ENCODE measurements at places on chromosomes 3 and 15.

GRCh38 chr3:189862385-189862998, 231.3 kb downstream of the TP63 start:
- no peak for DNase-seq
- H3K4me1 ChIP-seq, result no peaks in the 10 kb centered on the region
- no peaks in the 10 kb centered on the region for H3K36me3 ChIP-seq
- H3K27me3 ChIP-seq, result peaks cover 2% of the 10 kb centered on the region

- H3K4me3 ChIP-seq, result no peak overlapping the region
- no peaks in the 10 kb centered on the region for H3K4me1 ChIP-seq
- H3K36me3 ChIP-seq, result no peaks in the 10 kb centered on the region
- DNase-seq, result peak; percentile 22
Observed at GRCh38 chr3:132006605-132007204, 28.1 kb downstream of the CPNE4 start.

DNA sequence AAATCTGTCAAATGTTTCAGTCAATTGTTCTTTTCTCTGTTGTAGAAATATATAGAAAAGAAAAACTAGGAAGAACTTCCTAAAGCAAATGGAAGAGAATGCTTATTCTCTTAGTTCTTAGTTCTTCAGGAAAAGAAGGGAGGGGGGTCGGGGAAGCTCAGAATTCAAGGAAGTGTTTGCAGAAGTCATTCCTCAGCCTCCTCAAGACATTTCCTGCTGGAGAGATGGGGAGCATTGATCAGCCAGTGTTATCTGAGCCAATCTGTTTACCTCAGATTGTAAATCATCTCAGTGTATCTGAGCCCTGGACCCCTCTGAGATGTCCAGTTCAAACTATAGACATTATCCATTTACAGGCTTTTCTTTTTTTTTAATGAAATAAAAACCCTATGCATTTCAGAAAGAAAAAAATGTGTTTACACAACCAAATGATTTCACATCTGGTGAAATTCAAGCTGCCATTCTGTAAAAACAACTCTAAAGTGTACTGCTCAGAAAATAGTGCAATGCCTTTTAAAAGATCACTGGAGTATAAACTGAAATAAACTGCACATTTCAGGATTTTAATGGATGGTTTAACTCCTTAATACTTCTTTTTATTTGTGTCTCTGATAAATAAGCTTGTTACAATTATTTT, 460.7 kb downstream of the ROBO1 start:
- no peak overlapping the region for H3K27ac ChIP-seq
- no peak for DNase-seq
- H3K4me3 ChIP-seq, result no peak overlapping the region
- no peaks in the 10 kb centered on the region for H3K27me3 ChIP-seq
- no peaks in the 10 kb centered on the region for H3K4me1 ChIP-seq
- H3K36me3 ChIP-seq, result no peaks in the 10 kb centered on the region

GRCh38 chr15:90990446-90990845, 3.9 kb downstream of the PRC1 start:
- H3K27me3 ChIP-seq, result no peaks in the 10 kb centered on the region
- peaks cover 40% of the 10 kb centered on the region for H3K4me1 ChIP-seq
- no peaks in the 10 kb centered on the region for H3K36me3 ChIP-seq
- H3K4me3 ChIP-seq, result no peak overlapping the region

- peaks cover 1% of the 10 kb centered on the region for H3K36me3 ChIP-seq
- no peaks in the 10 kb centered on the region for H3K27me3 ChIP-seq
- peaks cover 29% of the 10 kb centered on the region for H3K4me1 ChIP-seq
- H3K27ac ChIP-seq, result no peak overlapping the region
Observed at GRCh38 chr3:20064796-20065564, 24.7 kb downstream of the KAT2B start.

GRCh38 chr3:188507244-188507720, 353.3 kb downstream of the LPP start:
- no peaks in the 10 kb centered on the region for H3K27me3 ChIP-seq
- H3K36me3 ChIP-seq, result no peaks in the 10 kb centered on the region
- no peaks in the 10 kb centered on the region for H3K4me1 ChIP-seq
- no peak overlapping the region for H3K4me3 ChIP-seq
- DNase-seq, result peak; percentile 8

GRCh38 chr15:57751177-57751800, 44.8 kb downstream of the POLR2M start:
- no peak overlapping the region for H3K4me3 ChIP-seq
- H3K4me1 ChIP-seq, result peaks cover 3% of the 10 kb centered on the region
- no peaks in the 10 kb centered on the region for H3K36me3 ChIP-seq
- H3K27ac ChIP-seq, result no peak overlapping the region
- no peak for DNase-seq

GRCh38 chr3:55369141-55369847, 117.8 kb downstream of the WNT5A start:
- H3K4me1 ChIP-seq, result no peaks in the 10 kb centered on the region
- no peaks in the 10 kb centered on the region for H3K36me3 ChIP-seq

- no peak for DNase-seq
- H3K4me1 ChIP-seq, result peaks cover 8% of the 10 kb centered on the region
- no peaks in the 10 kb centered on the region for H3K27me3 ChIP-seq
- H3K27ac ChIP-seq, result no peak overlapping the region
- H3K36me3 ChIP-seq, result peaks cover 4% of the 10 kb centered on the region
Observed at GRCh38 chr3:42177068-42177800, 86.1 kb downstream of the TRAK1 start.

GRCh38 chr3:130378677-130379191, 33.3 kb downstream of the COL6A5 start:
- H3K27ac ChIP-seq, result no peak overlapping the region
- DNase-seq, result no peak
- H3K36me3 ChIP-seq, result no peaks in the 10 kb centered on the region
- no peak overlapping the region for H3K4me3 ChIP-seq
- no peaks in the 10 kb centered on the region for H3K4me1 ChIP-seq

- no peak overlapping the region for H3K27ac ChIP-seq
- no peak for DNase-seq
- H3K27me3 ChIP-seq, result no peaks in the 10 kb centered on the region
- H3K4me3 ChIP-seq, result no peak overlapping the region
- H3K4me1 ChIP-seq, result no peaks in the 10 kb centered on the region
Observed at GRCh38 chr15:81504170-81504905, 130.3 kb upstream of the TMC3 start.

DNA sequence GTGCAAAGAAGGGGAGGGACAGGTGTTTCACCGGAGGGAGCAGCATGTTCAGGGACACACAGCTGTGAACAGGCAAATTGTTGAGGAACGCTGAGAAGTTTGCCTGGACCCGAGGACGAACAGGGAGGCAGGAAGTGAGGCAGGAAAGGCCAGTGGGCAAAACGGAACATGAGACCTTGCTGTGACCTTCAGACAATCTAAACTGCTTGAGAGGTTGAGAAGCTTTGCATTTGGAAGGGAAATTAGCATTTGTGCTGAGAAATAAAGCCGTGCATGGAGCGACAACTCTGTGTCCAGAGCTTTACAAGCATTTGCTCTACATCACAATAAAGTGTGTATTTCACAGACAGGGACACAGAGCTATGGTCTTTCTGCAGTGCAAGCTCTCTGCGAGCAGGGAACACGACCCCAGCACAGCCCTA, 47.9 kb downstream of the CDC25A start:
- DNase-seq, result no peak
- no peaks in the 10 kb centered on the region for H3K4me1 ChIP-seq
- no peak overlapping the region for H3K4me3 ChIP-seq
- no peak overlapping the region for H3K27ac ChIP-seq
- no peaks in the 10 kb centered on the region for H3K27me3 ChIP-seq

DNA sequence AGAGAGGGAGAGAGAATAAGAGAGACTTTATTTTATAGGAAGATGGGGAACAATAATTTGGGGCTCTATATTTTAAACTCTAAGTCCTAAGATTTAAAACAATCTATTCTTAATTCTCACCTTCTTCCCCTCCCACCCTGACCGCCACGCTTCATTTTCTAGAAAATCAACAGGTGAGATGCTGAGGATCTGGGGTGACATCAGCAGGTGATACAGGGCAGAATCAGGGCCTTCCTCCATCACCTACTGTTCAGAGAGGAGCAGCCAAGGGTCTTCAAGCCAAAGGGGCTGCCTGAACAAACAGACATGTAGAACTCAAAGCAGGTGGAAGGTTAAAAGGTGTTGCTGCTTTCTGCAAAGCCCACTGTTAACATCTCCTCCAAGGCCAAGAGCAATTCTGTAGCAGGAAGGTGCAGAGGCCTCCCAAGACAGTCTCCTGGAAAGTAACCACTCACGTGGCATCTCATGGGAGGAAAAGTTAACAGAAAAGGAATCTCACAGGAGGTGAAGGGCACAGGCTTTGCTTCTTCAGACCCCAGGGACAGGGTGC, 183.6 kb upstream of the TLE3 start:
- no peak for DNase-seq
- no peaks in the 10 kb centered on the region for H3K36me3 ChIP-seq
- no peak overlapping the region for H3K27ac ChIP-seq
- no peaks in the 10 kb centered on the region for H3K27me3 ChIP-seq

GRCh38 chr3:71232175-71232679, 351.3 kb downstream of the FOXP1 start:
- no peaks in the 10 kb centered on the region for H3K27me3 ChIP-seq
- peaks cover 28% of the 10 kb centered on the region for H3K4me1 ChIP-seq
- DNase-seq, result no peak
- peaks cover 27% of the 10 kb centered on the region for H3K36me3 ChIP-seq
- no peak overlapping the region for H3K4me3 ChIP-seq
- H3K27ac ChIP-seq, result no peak overlapping the region

DNA sequence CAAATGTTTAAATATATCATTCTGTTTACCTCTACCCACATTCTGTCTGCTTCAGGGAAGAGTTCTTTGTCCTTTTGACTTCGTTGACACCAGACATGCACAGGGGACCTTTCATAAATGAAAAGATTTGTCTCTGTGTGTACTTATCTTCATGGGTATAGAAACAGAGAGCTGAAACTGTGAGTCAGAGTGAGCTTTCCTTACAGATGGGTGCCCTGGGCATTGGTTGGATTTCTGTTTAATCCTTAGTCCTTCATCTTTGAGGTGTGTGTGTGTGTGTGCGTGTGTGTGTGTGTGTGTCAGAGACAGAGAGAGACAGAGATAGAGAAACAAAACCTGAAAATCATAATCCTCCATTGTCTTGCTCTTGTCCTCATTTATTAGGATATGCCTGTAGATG, 517.4 kb downstream of the TUSC7 start:
- no peaks in the 10 kb centered on the region for H3K27me3 ChIP-seq
- DNase-seq, result no peak
- no peak overlapping the region for H3K27ac ChIP-seq
- H3K36me3 ChIP-seq, result no peaks in the 10 kb centered on the region
- H3K4me3 ChIP-seq, result no peak overlapping the region

DNA sequence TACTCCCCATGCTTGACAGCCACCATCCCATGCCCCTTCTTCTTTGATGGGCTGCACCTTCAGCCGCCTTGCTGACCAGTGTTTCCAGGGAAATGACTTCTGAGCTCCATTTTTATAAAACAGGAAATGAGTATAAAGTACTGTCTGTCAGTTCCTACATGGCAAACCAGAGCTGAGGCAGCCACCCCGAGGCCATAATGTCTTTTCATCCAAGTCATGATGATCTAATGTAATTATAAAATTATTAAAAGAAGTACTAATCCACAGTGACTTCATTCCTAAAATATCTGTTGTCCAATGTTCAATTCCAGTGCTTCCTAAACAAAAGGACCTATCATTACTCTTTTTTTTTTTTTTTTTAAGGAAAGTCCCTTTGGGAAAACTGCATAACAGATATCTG, 75.2 kb upstream of the HERC1 start:
- H3K4me1 ChIP-seq, result peaks cover 12% of the 10 kb centered on the region
- no peak overlapping the region for H3K4me3 ChIP-seq
- H3K27me3 ChIP-seq, result no peaks in the 10 kb centered on the region
- no peak for DNase-seq
- H3K36me3 ChIP-seq, result no peaks in the 10 kb centered on the region
- H3K27ac ChIP-seq, result no peak overlapping the region

DNA sequence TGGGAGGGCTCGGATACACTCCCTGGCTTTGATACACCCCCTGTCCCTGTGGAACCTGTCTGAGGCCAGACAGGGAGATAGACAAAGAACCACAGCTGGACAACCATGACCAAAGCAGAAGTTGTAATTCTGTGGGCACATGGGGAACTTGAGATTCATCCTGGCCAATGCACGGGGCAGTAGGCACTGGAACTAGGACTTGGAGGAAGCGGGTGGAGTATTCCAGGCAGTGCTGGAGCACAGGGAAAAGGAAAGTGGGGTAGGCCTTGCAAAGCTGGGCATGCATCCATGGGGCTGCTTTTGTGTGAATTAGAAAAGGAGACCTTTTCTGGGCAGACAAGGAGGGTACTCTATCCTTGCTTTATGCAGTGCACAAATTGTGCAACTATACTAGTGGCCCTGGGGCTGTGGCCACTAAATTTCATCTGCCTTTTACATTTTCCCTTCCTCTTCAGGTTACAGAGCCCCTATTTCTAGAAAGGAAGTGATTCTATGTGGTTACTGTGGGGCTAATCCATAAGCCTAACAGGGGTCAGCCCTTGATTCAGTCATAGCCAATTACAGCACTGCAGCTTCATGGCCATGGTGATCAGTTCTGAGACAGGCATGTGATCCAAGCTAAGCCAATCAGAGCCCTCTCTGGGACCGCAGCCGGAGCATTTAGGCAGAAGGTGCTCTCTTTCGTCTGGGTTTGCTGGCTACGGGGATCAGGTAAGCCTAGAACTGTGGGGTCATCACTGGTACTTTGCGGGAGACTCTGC, 21.0 kb downstream of the CRABP1 start:
- H3K4me1 ChIP-seq, result no peaks in the 10 kb centered on the region
- no peaks in the 10 kb centered on the region for H3K36me3 ChIP-seq
- no peak overlapping the region for H3K4me3 ChIP-seq

- no peak overlapping the region for H3K27ac ChIP-seq
- H3K36me3 ChIP-seq, result peaks cover 11% of the 10 kb centered on the region
- H3K27me3 ChIP-seq, result no peaks in the 10 kb centered on the region
- H3K4me3 ChIP-seq, result no peak overlapping the region
Observed at GRCh38 chr3:45537970-45538640, 56.4 kb upstream of the LIMD1 start.

GRCh38 chr3:188432802-188433520, 279.0 kb downstream of the LPP start:
- no peaks in the 10 kb centered on the region for H3K36me3 ChIP-seq
- no peaks in the 10 kb centered on the region for H3K4me1 ChIP-seq
- H3K27ac ChIP-seq, result no peak overlapping the region
- DNase-seq, result no peak

GRCh38 chr3:107704477-107704876, 181.7 kb downstream of the BBX start:
- H3K36me3 ChIP-seq, result no peaks in the 10 kb centered on the region
- no peak overlapping the region for H3K27ac ChIP-seq
- no peak overlapping the region for H3K4me3 ChIP-seq
- DNase-seq, result no peak
- no peaks in the 10 kb centered on the region for H3K27me3 ChIP-seq

GRCh38 chr3:17023006-17023664, 138.4 kb downstream of the PLCL2 start:
- H3K27ac ChIP-seq, result no peak overlapping the region
- peak; percentile 45 for DNase-seq
- no peaks in the 10 kb centered on the region for H3K27me3 ChIP-seq
- H3K4me3 ChIP-seq, result no peak overlapping the region

Measured in CD4-positive, CD25-positive, alpha-beta regulatory T cell (primary cell).